ENCODE measurements at places on chromosomes 2 and 18.

DNA sequence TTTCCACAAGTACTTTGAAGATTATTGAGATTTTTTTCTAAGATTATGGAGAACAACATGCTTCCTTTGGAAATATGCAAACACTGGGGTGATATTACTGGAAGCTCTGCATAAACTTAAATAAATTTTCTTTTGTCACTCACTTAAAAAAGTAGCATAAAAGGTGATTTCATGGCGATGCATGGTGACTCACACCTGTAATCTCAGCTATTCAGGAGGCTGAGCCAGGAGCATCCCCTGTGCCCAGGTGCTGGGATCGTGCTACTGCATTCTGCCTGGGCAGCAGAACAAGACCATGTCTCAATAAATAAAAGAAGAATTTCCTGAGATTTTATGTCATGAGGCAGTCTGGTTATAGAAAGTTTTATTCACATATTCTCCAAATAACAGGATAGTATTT lies 679.1 kb upstream of the CDH2 start:
- DNase-seq, result no peak

DNA sequence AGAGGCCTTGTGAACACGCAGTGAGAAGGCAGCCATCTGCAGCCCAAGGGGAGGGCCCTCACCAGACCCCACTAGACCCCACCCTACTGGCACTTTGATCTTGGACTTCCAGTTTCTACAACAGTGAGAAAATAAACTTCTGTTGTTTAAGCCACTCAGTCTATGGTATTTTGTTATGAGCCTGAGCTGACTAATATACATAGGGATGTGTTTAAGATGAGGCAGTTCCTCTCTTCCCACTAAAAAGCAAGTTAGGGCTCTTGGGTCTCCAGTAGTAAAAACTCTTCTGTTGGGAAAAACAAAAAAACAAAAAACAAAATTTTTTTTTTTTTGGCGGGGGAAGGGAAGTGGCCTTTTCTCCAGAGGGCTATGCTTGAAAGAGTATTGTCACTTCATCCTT lies 233.2 kb upstream of the SMAD7 start:
- no peak for DNase-seq

DNA sequence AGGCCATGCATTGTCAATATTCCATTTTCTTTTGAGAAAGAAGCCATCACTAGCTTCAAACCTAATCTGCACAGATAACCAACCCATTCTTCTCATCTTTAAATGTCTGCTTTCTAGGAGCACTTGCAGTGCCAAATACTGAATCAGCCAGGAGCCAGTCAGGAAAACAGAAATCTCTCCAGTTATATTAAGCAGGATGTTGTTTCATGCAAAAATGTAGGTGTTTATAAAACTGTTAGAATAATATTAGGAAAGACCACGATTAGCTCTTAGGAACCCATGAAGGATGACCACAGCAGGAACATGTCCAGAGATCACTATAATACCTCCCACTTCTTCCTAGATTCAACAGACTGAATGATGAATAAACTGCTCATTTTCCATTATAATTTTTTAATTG lies 86.0 kb downstream of the TTC32 start:
- no peak for DNase-seq

DNA sequence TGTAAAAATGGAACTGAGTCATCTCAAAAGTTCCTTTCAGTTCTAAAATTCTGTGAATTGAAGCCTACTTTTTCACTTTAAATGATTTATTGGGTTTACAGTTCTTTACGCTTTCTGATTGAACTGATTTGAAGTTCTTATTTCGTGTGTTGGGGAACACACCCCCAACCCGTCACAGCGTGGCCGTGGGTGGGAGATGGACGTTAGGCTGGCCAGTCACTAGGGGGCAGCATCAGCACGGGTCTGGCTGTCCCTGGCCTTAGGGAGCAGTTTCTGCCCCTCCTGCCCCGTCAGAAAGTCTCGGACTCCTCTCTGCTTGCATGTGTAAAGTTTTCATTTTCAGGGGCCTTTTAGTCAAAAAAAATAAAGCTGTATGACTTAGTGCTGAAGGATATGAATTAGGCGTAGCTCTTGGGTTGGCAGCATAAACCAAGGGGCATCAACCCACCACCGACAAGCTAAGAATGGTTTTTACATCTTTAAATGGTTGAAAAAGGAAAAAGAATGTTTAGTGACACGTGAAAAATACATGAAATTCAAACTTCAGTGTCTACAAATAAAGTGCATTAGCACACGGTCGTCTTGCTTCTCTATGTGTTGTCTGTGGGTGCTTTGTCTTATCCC lies 63.4 kb downstream of the ZCCHC2 start:
- no peak for DNase-seq

- DNase-seq, result no peak
These were observed 188.1 kb downstream of the FMNL2 start for GRCh38 chr2:152523091-152523490.

DNA sequence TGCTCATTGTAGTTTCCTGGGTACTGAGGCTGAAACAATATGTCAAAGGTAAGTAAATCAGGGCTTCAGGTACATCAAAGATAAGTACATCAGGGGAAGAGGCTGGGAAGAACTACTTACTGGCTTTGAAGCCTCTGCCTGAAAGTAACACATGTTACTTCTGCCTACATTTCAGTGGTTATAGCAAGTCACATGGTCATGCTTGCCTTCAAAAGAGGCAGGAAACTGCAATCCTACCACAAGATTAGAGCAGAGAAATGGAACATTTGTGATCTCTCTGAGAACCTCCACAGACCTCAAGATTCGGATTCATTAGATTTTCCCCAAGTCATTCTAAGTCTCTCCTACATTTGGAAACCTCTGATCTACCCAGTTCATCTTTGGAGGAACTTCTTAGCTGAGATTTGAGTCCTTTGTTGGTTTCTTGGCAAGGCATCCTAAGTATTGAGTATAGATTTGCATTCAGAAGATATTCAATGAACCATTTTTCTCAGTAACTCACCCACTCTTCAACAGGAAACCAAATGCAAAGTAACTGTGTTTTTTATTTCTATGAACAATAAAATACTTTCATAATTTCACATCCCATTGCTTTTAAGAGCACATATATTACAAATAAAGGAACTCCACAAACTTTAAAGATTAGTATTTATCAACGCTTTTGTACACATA lies 48.5 kb upstream of the CCDC195 start:
- DNase-seq, result no peak

DNA sequence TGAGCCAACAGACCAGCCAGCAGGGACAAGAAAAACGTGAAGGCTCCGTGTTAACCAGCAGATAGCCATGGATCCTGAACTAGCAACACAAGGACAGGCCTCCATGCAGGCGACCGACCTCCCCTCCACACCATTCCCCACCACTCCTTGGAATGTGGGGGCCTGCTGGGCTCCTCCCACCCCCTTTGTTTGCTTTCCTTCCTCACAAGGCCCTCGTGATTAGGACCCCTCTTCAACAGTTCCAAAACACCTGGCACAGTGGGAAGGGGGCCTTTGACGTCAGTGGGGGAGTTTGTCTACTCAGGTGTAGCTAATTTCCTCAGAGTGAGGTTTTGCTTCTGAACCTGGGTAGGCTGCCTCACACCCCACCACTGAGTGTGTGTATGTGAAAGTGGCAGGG lies 37.8 kb downstream of the SLC14A2 start:
- DNase-seq, result no peak

DNA sequence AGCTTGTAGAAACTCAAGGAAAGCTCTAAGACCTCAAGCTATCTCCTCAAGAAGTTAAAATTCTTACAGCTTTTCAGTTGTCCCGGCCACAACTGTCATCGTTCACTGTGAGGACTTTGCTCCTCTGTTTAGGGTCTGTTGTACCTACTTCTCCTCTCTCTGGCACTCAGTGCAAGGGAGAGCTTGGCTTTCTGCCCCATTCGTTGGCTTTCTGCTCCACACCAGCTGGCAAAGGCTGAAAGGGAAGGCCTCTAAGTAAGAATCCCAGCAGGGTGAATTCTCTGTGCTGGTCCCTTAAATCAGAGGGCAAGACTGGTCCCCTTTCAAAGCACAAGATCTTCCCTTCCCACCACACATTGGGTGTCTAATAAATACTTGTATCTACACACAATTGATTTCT lies 17.3 kb downstream of the ZBTB7C start:
- DNase-seq, result no peak

DNA sequence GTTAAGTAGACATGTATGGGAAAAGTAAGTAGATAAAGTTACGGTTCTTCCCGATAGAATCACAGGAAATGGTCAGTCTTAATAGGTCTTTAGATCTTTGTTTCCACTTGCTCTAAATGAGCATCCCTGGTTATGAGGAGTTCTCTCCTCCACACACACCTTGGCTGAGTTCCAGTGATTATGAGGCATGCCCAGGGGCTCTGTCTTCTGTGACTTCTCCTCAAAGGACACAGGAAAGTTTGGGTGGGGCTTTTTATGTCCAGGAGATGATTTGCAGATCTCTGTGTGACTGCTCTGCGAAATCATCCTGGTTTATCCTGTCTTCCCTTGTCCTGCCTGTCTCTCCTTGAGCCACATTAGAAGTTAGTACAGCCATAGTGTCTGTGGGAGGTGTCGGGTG lies 83.9 kb upstream of the EML6 start:
- DNase-seq, result no peak

DNA sequence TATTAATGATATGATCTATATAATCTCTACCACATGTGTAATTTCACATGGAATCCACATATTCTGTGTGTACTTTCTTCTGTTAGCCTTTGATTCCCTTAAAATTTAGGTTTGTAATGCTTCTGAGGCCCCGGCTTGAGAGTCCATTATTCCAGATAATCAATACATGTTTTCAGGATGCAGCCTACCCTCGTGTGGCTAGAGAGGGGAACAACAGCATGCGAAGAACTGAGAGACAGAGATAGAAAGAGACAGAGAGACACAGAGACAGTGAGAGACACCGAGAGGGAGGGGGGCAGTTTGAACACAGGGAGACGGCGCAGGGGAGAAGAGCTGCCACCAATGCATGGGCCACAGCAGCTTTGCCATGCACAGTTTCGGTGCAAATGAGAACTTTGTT lies 185.4 kb downstream of the SNTG2 start:
- DNase-seq, result no peak

- DNase-seq, result no peak
These were observed 14.1 kb upstream of the GPC1 start for GRCh38 chr2:240421381-240421780.

GRCh38 chr2:99714349-99714748 lies 224.5 kb upstream of the REV1 start:
- no peak for DNase-seq

GRCh38 chr18:71237641-71238040 lies 948.8 kb downstream of the SOCS6 start:
- DNase-seq, result no peak

- no peak for DNase-seq
These were observed 24.9 kb downstream of the EPB41L3 start for GRCh38 chr18:5518899-5519371.

GRCh38 chr18:58097121-58097906 lies 53.3 kb downstream of the NEDD4L start:
- DNase-seq, result no peak

DNA sequence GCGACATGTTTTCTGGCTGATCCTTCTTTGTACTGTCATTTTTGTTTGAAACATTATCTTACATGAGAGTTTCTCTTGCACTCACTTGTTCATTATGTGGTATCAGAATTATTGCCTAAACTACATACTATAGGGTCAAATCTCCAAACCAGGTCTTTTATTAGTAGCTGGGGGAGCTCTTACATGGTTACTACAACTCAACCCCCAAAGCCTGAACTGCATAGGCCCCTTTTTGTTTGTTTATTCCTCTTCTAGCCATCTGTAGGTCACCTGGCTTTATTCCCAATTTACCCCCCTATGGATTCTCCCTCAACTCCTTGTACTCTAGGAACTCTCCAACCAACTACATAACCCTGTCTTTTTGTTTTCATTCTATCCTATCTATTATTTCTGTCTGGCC lies 46.7 kb downstream of the PUM2 start:
- no peak for DNase-seq

GRCh38 chr2:105103481-105103880 lies 65.6 kb downstream of the MRPS9 start:
- no peak for DNase-seq

DNA sequence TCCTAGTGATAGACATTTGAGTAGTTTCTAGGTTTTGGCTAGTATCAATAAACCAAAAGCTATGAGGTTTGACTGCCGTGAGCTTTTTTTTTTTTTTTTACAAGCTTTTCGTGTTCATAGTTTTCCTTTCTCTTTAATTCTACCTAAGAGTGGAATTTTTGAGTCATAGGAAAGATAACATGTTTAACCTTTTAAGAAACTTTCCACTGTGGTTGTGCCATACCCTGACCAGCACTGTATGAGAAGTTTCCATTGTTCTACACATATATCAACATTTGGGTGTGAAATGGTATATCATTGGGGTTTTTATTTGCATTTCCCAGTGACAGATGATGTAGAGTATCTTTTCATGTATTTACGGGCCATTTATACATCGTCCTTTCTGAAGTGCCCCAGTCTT lies 31.7 kb downstream of the UBE2F start:
- no peak for DNase-seq

GRCh38 chr2:226847090-226847489 lies 11.2 kb downstream of the RHBDD1 start:
- no peak for DNase-seq

DNA sequence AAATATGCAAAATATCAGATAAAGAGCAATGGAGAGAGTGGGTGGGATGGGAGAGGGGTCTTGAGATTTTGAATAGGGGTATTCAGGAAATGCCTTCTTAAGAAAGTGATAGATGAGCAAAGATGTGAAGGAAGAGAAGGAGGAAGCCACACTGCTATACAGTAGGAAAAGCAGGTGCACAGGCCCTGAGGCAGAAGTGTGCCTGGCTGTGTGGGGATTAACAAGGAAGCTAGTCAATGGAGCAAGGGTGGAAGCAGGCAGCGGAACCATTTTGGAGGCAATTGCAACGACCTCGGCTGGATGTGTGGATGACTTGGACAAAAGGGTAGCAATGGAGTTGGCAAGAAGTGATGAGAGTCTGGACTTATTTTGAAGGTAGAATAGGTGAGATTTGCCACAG lies 11.0 kb upstream of the CNGA3 start:
- DNase-seq, result no peak

- no peak for DNase-seq
These were observed 25.4 kb downstream of the GPC1 start for GRCh38 chr2:240460781-240461431.

- no peak for DNase-seq
These were observed 76.8 kb upstream of the SLC14A2 start for GRCh38 chr18:45538444-45538843.
